ENCODE measurements at places on chromosomes 5 and 9.
A peak's percentile ranks its signal among the peaks of the same experiment; 100 is the strongest.

DNA sequence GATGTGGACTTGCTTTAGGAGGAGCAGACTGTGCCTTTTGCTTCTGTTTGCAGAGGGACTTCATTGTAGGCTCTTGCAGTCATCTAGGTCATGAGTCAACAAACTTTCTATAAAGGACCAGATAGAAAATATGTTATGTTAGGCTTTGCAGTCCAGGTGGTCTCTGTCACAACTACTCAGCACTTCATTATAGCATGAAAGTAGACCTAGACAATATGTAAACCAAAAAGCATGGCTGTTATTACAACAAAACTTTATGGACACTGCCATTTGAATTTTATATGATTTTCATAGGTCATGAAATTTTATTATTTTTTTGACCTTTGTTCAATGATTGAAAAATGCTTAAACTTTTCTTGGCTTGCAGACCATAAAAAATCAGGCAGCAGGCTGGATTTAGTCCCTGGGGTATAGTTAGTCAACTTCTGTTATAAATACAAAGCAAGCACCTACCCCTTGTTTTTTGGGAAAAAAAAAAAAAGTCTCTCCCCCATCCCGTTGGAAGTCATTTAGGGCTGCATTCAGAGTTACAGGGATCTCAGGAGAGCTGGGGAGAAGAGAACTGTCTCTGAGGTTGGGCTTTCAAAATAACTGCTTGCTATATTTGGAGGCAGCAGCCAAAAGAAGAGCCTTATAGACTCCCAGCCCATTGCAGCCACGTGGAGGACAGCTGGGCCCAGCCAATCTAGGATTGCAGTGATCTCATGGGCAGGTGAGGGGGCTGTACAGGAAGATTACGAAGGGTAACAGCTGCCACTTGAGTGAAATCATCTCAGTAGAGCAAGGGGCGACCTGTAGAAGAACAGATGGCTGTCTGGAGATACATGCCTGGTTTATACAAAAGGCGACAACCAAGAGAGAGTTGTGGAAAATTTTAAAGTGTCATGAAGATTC, 136.6 kb upstream of the TNC start:
- DNase-seq: no peak

- no peak for DNase-seq
Measured at GRCh38 chr9:81894891-81895290, 33.3 kb upstream of the SPATA31D4 start.

DNA sequence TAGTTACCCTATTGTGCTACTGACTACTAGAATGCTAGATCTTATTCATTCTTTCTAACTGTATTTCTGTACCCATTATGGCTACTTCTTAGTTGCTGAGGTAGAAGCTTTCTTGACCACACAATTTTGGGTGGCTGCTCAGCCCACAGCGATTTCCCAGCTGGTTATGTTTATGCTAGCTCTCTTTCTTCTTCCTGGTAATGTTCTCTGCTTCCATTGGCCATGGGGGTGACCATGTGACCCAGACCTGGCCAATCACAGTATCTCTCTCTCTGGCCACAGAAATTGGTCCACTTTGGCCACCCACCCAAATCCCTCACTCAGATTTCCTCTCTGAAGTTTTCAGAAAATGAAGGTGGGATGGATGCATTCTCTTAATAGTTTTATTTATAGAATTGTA, 427.9 kb upstream of the CLINT1 start:
- no peak for DNase-seq

DNA sequence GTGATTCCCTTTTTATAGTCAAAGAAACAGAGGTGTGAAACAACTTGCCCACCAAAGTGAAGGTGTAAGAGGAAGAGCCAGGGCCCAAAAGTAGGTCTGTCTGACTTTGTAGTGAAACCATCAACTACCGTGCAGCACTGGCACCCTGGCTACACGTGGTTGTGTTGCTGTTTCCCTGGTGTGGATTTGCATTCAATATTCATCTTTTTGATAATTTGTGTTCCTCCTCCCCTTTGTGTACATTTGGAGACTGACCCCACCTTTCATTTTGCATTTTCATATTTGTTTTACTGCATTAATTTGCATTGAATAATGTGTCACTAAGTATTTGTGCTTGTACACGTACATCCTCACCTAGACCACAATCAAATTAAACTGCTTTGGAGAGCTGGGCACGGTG, 873.8 kb upstream of the WWC1 start:
- no peak for DNase-seq

DNA sequence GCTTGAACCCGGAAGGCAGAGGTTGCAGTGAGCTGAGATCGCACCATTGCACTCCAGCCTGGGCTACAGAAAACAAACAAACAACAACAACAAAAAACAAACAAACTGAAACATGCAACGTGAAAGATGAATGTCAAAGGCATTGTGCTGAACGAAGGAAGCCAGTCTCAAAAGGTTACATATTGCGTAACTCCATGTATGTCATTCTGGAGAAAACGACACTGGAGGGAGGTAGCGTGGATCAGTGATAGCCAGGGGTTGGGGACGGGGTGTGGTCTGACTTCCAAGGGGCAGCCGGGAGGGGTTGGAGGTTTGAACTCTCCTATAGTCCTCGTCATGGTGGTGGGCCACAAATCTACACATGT, 12.1 kb upstream of the WDR5 start:
- no peak for DNase-seq

DNA sequence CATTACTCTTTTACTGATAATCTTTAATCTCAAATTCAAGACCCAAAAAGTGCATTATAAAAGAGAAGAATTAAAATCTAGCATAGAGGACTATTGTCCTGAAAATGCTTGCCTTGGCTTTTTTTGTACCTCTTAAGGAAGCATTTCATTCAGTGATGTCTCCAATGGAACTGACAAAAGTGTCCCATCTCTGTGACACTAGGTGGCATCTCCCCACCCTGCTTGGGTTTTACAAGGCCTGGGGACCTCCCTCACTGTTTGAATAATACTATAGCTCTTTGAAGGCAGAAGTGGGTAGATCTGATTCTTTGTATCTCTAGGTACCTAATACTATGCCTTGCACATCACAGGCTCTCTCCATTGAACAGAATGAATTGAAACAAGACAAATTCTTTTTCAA, 180.6 kb downstream of the EPB41L4A start:
- DNase-seq: no peak

DNA sequence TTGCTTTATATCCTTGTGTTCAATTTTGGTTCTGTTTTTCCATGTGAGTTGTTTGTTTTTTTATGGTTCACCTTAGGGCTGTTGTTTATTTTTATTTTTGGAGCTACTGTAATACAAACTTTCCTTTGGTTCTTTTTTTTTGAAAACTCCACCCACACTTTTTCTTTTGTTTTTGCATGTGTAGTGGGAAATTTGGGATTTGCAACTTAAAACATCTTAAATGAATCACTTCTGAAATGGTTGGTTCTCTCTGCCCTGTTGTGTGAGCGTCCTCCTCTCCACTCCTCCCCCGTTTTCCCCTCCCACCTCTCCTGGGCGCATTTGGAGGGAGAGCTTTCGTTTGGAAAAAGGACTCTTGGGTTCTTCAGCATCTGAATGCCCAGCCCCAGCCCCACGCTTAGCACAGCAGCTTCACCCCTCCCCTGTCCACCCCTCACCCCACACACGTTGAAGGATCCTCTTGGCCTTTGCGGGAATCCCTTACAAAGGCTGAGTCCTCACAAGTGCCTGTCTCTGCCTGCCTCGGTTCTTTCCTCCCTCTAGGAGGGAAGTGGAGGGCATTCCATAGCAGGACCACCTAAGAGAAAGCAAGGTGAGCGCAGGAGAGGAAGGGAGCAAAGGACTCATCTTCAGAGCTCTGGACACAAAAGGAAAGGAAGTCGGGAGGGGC, 67.2 kb downstream of the DMRT1 start:
- DNase-seq: no peak

- DNase-seq: no peak
Measured at GRCh38 chr9:1101846-1102641, 51.9 kb downstream of the DMRT2 start.

DNA sequence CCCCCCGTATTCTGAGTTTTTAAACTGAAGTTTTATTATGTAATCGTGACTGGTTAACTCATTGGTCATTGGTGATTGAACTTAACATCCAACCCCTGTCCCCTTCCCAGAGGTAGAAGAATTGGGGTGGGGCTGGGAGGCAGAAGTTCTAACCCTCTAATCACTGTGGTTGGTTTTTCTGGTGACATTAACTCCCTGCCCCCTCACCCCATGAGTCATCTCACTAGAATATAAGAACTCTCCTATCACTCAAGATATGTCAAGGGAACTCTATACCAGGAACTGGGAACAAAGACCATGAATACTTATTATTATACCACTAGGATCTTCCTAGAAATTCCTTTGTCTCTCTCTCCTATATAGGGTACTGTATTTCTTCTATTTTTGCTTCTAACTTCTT, 52.3 kb upstream of the CAVIN4 start:
- no peak for DNase-seq

DNA sequence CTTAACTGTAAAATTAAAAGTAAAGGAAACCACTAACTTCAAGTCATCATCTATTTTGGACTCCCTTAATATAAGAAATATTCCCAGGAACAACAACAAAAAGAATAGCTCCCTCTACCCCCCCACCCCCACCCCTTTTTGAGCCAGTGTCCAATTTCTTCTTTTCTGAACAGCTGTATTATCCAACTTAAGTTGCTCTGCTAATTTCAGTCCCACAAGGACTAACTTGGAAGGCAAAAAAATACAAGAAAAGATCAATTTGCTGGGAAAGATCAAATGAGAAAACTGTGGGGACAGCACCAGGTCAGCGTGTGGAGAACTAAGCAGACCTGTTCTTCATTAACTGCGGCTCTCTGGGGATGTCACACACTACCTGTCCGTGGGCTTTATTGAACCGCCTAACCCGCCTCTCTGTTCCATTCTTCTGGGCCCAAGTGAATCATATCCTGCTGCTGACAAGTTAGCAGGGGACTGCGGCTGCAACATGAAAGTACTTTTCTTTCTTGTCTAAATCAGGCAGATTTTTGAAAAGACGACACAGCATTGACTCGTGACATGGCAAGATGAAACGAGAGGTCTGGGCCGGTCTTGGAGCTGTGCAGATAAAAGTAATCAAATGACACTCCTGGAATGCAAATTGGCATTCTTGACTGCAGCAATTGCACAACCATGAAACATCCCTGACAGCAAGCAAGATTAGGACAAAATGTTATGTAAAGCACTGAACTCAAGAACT, 2.7 kb downstream of the BNC2 start:
- DNase-seq: no peak

- DNase-seq: no peak
Measured at GRCh38 chr5:73630765-73631164, 4.8 kb downstream of the ARHGEF28 start.

DNA sequence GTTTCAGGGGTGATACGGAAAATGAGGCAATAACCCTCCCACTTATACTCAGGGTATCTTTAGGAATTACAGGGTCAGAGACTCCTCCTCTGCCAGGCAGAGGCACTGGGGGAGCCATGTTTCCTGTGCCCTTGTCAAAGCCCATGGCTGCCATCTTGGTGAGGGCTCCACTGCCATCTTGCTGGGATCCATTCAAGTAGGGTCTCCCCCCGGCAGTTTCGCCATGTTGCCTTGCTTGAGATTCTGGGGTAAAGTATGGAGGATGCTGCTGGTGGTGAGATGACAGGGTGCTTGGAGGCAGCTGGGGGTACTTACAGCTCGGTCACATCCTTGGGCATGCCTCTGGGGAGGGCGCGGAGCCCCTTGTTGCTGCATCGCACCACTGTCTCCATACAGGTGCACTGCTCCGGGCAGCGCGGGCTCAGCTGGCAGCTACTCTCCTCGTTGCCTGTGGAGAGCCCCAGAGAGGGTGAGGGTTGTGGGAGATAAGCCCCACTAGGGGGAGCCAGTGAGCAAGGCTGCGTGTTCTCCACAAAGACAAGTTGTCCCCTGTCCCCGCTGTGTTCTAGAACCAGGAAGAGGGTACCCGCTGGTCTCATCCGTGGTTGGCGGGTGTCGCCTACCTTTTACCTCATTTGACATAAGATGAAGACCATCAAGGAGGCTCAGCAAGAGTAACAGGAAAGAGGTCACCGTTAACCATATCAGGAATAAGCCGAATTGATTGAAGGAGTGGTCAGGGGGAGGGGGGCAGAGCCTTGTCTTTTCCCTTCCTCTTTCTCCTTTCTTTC, 169.0 kb upstream of the PANK3 start:
- peak; percentile 28 for DNase-seq

DNA sequence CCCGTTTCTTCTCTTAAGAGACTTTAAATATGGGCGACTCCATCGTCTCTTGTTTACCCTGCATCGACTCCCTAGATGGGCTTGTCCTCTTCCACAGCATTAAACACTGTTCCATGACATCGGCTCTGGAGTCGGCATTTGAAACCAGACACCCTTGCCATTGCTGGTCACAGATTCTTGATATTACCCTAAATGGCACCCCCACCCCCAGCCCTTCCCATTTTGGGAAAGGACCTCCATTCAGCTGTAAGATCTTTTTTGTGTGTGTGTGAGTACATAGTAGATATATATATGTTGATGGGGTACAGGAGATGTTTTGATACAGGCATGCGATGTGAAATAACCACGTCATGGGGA, 51.1 kb upstream of the SH3PXD2B start:
- no peak for DNase-seq

DNA sequence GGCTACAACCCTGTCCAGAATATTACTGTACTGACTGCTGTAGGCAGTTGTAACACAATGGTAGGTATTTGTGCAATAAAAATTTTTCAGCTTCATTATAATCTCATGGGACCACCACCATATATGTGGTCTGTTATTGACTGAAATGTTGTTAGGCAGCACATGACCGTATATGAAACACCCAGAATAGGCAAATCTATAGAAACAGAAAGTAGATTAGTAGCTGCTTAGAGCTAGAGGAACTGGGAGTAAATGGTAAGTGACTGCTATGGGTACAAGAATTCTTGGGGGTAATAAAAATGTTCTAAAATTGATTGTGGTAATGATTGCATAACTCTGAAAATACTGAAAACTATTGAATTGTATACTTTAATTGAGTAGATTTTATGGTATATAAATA, 185.7 kb downstream of the ESM1 start:
- DNase-seq: no peak

DNA sequence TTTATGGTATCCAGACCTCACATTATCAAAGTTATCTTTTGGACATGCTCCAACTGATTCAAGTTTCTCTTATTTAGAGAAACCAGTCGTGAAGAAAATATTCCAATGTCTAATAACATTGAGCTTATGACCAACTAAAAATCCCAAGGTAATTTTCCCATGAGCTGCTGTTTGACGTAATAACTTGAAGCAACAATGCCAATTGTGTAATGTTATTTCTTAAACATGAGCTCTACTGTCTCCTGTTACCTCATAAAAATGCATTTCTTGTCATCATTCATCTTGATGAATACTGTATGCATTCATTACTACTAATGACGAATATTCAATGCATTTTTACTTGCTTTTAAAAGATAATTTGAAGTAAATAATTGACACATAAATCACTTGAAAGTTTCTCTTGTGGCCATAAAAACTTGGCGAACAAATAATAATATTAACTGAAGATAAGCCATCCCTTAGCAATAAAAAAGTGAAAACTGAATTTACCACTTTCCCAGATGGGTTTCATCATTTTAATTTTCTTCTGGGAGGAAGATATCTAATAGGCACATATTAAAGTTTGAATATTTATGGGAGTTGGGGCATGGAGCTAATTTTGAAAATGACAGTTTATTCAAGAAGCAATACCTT, 424 bp upstream of the MARCOL start:
- DNase-seq: no peak

GRCh38 chr9:935348-935965, 41.0 kb upstream of the DMRT3 start:
- DNase-seq: no peak
